GM23248 (cell line): ENCODE measurements at places on chromosomes 2 and 18.

- DNase-seq: peak; percentile 98
Measured at GRCh38 chr2:203782262-203782976, 76.0 kb downstream of the CD28 start.

DNA sequence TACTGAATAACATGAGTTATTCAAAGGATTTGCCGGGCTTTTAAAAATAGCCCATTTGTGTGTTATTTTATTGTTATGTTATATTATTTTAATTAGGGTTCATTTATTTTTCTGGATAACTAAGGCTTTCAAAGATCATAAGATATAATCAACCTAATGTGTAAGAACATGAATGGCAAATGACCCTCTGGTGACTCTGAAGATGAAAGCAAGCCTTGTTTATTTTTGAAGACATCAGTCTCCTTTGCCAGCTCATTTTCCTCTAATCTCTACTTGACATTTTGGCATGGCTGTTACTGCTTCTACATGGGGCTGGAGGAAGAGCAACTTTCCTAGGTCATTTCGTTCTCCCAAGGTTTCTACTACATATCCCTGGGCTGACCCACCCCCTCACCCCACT is 10.6 kb downstream of the FAP start:
- peak; percentile 27 for DNase-seq

- DNase-seq: no peak
Measured at GRCh38 chr2:149223472-149224095, 106.8 kb upstream of the LYPD6 start.

DNA sequence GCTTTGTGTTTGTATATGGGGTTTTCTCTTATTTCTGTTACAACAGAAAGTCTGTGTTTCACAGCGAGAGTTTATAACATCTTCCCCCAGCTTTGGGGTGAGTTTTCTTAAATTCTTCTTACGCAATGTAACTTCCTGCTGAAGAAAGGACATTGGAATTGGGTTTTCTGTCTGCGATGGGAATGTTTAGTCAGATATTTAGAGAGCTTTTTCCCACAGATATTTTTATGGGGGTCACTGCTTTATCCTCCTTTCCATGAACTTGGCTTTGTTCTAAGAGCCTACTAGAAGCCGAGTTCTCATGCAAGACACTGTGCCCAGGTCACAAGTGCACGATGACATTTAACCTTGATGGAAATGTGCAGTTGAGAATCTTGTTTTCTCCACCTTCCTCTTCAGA is 22.1 kb downstream of the B3GNT2 start:
- DNase-seq: peak; percentile 81

DNA sequence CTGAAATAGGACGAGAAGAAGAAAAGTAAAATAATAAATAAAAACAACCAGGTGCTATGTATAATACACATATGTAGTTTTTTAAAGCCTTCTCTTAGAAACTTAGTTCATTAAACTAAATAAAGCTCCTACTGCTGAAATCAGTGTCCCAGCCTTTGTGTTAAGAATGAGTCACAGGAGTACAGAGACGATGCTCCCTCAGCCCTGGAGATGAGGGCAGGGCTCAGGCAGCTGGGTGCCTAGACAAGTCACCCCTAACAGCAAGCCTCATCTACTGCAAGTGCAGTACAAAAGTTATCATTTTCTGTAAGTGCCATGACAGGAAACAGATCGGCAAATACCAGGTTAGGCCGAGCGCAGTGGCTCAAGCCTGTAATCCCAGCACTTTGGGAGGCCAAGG is 18.2 kb downstream of the KIDINS220 start:
- peak; percentile 69 for DNase-seq

DNA sequence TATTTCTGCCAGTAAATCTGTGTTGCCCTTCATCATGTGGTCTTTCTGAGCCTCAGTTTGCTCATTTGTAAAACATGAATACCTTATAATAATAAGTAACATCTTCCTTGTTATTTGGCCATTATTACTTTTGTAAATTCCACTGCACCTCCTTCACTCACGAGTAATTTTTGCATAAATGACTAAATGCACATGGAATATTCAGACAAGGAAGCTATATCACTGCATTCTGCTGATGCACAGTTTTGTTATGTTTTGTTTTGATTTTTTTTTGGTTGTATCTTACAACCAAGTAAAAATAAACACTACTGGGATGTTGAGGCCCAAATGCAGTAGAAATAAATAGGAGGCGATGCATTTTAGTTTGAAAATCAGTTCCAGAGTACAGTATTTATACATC is 185.3 kb upstream of the POU3F3 start:
- DNase-seq: no peak

DNA sequence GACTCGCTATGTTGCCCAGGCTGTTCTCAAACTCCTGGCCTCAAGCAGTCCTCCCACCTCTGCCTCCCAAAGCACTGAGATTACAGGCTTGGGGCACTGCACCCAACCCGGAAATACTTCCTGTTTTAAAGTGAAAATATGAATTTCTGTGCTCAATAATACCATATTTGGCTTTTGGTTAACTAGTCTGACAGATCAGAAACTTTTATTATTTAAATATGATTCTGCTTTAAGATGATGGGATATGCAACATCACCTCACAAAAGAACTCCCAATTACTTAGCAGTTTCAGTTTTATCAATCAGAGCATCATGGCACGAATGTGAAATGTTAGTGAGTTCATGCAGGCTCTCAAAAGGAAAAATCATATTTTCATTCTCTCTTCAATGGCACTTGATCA is 120.6 kb downstream of the PTRHD1 start:
- DNase-seq: no peak

- DNase-seq: no peak
Measured at GRCh38 chr2:113863144-113863543, 26.7 kb upstream of the ACTR3 start.

- peak; percentile 27 for DNase-seq
Measured at GRCh38 chr2:38876407-38876806, 631 bp downstream of the MORN2 start.

- DNase-seq: peak; percentile 88
Measured at GRCh38 chr2:85132834-85133637, at the start of gene TCF7L1. Gene TCF7L1, plus strand, starts transcription at chr2:85133392. Its CDS starts 293 bp downstream, at chr2:85133685.

DNA sequence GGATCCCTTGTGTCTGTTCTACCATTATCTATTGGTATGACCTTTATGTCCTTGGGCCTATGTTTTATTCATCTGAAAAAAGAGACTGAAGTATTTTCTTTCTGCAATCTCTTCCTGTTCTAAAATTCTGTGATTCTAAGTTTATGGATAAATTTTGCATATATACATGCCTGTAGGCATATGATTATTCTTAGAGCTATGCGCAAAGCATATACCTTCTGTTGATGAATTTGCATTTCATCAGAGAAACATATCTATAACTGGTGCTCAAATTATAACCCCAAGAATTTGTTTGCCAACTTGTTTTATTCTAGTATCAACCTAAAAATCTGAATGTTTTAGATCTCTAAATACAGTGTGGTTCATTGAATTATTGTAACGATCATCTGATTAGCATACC is 6.7 kb downstream of the CACNB4 start:
- DNase-seq: no peak

DNA sequence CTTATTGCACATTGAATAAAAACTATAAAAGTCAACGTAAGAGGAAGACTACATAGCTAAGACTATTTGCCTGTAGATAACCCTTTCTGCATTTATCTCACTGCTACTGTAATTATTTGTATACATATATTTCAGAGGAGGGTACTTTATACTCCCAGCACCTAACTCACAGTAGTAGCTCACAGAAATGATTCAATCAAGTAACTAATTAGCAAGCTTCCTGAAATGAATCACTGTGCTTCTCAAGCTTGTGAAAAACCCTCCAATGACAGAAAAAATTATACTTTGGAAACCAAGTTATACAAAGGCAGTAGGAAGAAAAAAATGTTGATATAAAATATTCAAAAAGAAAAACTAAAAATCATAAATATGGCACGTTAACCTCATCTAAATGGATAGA is 124.9 kb downstream of the NBAS start:
- DNase-seq: no peak

- peak; percentile 51 for DNase-seq
Measured at GRCh38 chr2:175309799-175310198, 128.3 kb upstream of the ATP5MC3 start.

- no peak for DNase-seq
Measured at GRCh38 chr2:30583204-30583749, 136.2 kb downstream of the LCLAT1 start.

DNA sequence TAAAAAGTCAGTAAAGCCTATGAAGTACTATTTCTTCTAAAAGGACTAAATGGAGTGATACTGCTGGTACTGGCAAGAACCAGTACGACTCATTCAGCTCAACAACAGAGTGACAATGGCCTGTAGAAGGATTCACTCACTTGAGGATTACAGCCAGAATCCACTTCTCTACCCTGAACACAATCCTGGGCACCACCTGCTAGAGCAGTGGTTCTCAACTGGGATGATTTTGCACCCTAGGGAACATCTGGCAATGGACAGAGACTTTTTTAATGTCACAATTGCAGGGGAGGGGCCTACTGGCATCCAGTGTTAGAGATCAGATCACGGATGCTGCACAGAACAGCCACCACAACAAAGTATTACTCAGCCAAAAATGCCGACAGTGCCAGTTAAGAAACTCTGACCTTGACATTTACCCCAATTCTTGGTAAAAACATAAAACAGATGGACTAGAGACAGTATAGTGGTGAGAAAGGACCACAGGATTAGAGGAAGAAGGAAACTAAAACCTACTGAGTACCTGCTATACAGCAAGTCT is 5.0 kb downstream of the SPIRE1 start:
- peak; percentile 84 for DNase-seq

GRCh38 chr18:75212751-75213090 is 2.1 kb downstream of the TSHZ1 start:
- peak; percentile 26 for DNase-seq

- DNase-seq: no peak
Measured at GRCh38 chr2:59888015-59888414, 665.4 kb downstream of the BCL11A start.

- DNase-seq: no peak
Measured at GRCh38 chr18:26710470-26711096, 154.9 kb downstream of the AQP4 start.

GRCh38 chr18:54222922-54223567 is 1.4 kb downstream of the MBD2 start:
- no peak for DNase-seq

GRCh38 chr2:35391736-35392442 is 963.7 kb upstream of the CRIM1 start:
- DNase-seq: no peak

DNA sequence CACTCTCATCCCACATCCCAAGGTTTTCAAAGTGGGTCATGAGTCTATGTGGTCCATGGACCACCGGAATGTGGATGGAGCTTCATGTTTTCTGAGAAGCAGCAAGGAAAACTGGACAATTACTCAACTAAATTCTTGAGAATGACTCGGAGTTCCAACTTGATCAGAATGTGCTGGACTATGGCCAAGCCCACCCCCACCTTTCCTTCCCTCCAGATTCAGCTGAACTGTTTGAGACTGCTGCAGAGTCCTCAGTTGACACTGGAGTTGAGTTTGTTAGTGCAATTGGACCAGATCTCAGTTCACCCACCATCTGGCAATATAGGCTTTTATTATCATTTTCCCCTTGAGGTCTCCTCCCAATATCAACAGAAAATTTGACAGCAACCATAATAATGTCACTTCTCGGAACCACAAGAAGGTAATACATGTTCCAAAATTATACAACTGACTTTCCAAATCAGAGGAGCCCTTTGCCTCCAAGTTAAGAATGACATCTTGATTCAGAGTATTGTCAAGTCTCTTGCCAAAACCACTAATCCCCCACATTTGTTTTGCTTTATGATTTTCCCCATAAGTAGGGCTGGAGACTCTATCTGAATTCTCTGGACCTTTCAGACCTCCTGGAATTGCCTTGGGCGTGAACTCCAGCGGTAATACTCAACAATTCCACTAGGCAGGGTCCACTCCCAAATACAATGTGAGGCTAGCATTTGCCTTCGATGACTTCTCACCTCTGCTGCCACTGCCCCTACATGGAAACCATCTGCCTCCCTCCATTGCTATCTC is 8.8 kb downstream of the COL4A4 start:
- DNase-seq: peak; percentile 60

DNA sequence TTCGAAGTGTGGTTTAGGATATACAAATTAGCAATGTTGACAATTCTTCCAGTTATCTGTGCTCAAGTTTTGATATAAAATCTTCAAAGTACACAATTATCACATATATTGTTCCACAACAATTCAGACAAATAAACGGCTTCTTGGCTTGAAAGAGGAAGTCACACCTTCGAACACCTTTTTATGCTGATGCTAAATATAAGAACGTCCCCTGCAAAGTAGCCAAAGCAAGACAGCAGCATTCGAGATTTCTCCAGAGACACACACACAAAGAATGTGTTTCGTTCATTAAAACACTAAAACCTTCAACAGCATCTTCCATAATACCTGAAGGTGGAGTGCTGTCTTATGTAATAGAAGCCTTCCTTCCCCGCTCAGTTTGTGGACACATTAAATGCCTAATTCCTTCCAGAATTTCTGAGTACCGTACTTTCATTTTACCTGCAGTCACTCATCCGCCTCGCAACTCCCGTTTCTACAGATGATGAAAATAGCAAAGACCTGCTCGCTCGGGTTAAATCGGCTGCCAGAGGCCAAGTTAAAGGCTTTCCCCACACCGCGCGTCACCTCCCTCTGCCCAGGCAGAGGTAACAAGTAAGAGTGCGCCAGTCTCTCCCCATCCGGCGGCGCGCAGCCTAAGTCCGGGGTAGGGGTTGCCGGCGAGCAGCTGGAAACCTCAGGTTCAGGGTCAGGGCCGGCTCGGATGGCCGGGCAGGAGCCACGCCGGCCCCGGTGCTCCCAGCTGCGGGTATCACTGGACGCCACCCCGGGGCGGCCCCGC is 847 bp downstream of the SERPINE2 start:
- peak; percentile 70 for DNase-seq

DNA sequence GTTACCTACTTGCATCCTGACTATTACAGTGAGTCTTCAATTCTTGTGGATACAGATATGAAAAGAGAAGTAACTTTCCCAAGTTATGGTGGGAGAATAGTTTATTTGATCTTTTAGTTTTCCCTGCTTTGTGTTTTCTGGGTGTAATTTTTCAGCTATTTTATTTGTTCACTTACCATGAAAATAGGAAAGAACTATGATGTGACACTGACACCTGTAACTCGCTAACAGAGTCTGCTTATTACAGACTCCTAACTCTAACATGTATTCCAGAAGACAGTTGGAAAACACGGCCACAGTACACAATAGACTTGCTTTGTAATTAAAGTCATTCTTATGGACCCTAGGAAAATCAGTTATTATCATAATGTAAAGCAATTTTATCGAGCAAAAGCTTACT is 323.2 kb downstream of the LRRTM1 start:
- DNase-seq: no peak

GRCh38 chr2:56416500-56417176 is 232.8 kb downstream of the CCDC85A start:
- DNase-seq: no peak

DNA sequence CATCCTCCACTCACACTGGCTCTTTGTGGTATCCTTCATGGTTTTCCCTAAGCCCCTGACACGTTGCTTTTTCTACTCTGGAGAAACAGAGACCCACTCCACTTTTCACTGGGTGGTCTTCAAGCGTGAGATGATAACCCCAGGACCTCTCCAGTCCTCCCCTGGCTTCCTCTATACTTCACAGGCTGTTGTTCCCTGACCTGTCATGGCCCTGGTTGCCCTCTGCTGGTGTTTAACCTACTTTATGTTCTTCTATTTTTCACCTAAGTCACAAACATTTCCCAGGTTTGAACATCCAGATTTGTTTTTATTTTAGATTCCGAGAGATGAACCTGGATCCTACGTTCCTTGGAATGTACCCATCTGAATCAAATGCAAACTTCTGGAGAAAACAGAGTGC is 84.5 kb downstream of the AOX1 start:
- no peak for DNase-seq

GRCh38 chr2:111201214-111201613 is 80.5 kb downstream of the BCL2L11 start:
- DNase-seq: no peak

GRCh38 chr18:33821503-33821902 is 243.5 kb downstream of the ASXL3 start:
- peak; percentile 28 for DNase-seq
